RPMI7951 (cell line): ENCODE measurements at places on chromosomes 2 and 18. TPM values are rescaled to one million over a fixed set of nuclear protein-coding genes. Genes with fewer than 3 reads are reported as not detected.

DNA sequence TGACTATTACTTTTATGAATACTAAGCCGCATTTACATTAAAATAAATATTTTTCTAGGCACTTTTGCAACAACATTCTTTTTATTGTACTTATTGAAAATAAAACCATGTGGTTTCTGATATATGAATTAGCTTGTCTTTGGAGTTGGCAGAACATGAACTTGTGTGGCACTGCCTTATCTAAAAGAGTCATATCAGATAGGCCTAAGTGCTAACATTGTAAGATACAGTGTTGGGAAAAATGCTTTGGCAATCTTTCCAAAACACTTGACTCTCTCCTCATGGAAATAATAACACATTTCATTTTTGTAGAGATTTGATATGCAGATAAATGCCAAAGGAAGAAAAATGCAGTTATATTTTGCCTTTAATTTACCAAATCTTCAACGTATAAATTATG, 191.7 kb downstream of the ERBB4 start:
- no peak for DNase-seq

DNA sequence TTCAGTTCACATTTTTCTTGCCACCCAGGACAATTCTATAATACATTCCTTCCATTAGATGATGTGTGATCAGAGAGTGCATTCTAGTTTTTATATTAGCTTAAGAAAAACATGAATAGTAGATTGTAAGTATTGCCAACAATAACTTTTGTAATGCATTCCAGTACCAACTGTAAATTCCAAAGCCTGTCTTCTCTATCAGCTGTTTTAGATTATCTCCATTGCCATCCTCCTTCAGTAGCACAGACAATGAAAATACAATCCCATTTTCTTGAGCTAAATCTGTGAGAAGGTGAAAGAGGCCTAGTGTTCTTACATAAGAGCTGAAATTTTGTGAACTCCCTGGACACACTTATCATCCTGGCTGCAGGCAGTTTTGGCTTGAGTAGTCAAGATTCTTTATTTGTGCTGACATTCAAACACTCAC, 103.9 kb downstream of the CCBE1 start:
- peak; percentile 9 for DNase-seq

- no peak for DNase-seq
Observed at GRCh38 chr2:172389685-172390339, 37.6 kb upstream of the ITGA6 start.

- peak; percentile 100 for DNase-seq
Observed at GRCh38 chr2:238864207-238865014, 16.5 kb downstream of the TWIST2 start.

- DNase-seq = no peak
Observed at GRCh38 chr2:169349535-169349934, 12.8 kb downstream of the LRP2 start.

DNA sequence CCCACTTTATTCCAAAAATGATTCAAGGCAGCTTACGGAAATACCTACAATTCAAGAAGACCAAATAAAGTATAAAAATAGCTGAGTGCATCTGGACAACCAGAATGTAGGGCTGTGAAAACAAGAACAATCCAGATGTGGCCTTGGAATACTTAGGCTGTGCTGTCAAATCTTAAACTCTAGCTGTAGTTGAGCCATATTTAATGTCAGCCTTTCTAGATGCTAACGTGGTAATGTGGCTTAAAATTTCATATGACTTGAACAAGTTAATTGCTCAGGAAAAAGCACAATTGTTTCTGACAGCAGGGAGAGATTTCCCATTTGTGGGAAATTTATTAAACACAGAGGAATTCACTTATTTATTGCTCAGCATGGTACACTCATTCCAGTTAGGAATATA, 14.6 kb upstream of the NAPG start:
- DNase-seq = no peak

DNA sequence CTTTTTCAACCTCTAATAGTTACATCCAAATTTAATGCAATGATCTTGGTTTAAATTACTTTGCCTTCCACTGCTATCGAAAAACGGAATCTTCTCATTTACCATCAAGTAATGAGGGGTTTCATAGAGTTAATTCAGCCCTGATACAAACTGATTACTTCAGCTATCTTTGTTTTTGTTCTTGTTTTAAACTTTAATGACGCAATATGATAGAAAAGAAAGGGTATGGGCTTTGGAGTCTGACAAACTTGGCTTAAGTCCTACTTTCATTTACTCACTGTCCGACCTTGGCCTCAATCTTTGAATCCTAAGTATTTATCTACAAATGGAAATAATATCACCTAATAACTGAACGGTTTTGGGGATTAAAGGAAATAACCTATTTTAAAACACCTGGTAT, 16.1 kb downstream of the ADAM17 start:
- no peak for DNase-seq

DNA sequence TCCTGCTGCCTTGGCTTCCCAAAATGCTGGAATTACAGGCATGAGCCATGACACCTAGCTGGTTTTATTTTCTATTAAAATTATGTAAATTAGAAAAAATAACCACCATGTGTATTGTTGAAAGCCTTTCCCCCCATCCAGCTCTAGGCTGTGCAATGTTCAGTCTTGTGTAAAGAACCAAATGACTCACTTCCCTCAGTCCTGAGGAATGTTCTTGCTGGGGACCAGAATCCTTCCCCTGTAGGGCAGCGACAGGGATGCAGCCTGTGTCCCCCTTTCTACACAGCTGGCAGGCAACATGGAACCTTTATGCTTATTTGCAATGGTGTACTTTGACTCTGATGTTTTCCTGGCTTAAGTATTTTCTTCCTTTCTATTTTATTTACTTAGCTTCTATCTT, 29.4 kb downstream of the AOX1 start:
- peak; percentile 93 for DNase-seq

The PSMA8 gene
- total RNA-seq = not detected in 2 replicates

DNA sequence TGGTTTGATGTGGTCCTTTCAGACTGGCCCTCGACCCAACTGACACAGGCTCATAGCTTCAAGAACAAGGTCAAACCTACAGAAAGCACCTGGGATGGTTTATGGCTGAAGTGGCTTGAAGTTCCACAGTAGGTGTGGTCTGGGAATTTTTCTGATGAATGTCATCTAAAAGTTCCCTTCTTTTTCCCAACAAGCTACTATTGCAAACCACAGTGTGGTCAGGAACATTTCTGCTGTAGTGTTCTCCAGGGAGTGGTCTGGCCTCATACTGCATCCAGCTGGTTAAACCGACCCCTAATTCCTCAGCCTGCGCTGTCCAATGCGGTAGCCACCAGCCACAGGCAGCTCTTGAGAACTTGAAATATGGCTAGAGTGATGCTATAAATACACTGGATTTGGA, 92.7 kb downstream of the FAM124B start:
- DNase-seq = peak; percentile 63

The GPR75 gene
- 1.1 and 1.4 TPM in 2 replicates for total RNA-seq

DNA sequence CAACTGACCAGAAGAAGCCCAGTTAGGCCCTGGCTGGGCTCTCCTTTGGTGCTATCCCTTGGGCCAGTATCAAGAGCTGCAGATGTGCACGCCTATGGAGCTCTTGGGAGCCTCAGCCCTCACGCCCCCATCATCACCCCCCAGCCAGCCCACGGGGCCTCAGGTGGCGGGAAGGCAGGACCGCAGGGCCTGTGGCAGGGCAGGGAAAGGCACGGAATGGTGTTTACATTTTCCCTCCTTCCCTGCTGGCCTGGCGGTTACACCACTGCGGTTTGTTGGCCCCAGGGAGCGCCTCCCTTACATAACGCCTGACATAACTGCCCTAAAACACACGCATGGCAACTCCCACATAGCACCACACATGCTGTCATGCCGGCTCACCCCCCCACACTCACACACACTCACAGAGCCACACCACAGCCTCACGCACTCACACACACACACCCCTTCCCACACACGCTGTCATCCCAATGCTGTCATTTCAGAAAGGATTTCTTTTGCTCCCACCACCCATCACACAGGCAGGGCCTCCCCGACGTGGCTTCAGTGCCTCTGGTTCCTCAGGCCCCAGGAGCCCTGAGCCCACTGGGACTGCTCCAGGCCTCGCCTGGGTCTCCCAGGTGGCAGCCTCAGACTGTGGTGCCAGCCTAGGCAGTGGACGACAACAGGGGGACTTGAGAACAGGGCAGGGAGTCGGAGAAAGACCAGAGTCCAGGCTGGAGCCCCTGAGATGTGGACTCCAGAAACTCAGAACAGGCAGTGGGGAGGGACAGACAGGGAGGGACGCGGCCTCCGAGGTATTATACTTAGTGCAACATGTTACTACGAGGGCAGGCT, 15.7 kb downstream of the ZFP36L2 start:
- peak; percentile 13 for DNase-seq

DNA sequence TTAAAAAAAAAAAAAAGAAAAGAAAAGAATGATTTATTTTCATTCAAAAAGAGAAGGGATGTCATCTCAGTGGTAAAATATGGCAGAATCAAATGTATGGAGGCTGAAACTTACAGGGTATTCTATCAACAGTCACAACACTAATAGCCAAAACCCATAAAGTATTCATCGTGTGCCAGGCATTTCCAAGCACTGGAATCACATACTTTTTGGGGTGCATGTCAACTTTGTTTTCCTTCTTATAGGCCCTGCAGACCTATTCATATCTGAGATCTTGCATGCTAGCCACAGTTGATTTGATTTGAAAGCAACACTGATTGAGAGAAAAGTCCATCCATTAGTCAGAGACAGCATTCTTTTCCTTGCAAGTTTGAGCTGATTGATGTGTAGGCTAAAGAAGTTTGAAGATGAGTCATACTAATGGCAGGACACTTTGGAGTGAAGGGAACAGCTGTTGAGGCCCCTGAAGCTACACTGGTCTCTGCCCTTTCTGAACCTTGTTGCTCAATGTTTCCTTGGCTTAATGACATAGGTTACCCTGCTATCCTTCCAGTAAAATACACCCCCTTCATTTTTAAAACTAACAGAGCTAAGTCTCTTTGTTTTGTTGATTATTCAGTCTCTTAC, 22.0 kb downstream of the KATNAL2 start:
- DNase-seq = peak; percentile 94

DNA sequence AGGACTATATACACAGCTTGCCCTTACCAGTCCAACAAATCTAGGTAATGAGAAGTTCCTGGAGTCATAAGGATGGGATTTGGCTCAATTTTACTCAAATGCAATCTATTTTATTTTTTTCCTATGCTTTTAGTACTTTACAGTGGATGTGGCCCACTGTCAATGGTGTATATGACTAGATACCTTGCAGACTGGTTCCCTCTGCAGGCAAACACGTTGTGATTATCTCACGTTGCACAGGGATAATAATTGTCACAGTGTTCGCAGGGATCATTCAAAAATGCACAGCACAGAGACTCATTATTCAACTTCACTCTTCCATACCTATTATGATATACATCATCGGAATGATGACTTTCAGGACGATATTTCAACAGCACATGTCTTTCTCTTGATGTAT, 359.7 kb downstream of the MBD2 start:
- no peak for DNase-seq

- DNase-seq = no peak
Observed at GRCh38 chr2:83615511-83615910, 843.6 kb downstream of the SUCLG1 start.

- no peak for DNase-seq
Observed at GRCh38 chr2:136067459-136067858, 50.5 kb downstream of the CXCR4 start.

The GPBAR1 gene
- 0.12 TPM in 1 of 2 replicates, not detected in the other for total RNA-seq

The UGT1A5 gene
- total RNA-seq = not detected in 2 replicates

GRCh38 chr18:78247615-78248289, 731.9 kb upstream of the SALL3 start:
- DNase-seq = no peak

The VAMP8 gene
- 25.0 and 27.6 TPM in 2 replicates for total RNA-seq

DNA sequence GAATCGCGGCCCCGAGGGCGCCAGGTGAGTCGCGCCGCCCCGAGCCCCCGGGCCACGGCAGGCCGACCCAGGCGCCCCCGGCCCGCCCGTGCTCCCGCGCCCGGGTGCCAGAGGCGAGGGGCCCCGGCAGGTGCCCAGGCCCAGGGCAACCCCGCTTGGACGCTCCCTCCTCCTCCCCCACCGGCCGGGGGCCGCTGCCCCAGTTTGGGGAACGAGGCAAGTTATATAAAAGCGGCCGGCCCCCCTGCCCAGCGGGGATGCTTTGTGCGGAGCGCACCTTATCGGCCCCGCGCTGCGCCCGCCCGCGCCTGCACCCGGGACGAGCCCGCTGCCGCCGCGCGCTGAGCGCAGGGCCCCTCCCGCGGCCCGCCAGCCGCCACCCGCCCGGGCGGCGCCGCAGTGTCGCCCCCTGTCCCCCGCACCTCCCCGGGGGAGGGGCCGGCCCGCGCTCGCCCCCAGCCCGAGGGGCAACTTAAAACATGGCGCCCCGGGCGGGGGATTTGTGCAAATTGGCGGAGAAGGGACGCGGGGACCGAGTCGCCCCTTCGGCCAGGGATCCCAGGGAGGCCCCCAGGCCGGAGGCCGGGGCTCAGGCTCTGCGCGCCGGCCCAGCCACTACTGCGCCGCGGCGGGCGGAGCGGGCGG, 639 bp downstream of the EPB41L3 start:
- DNase-seq = no peak

The XDH gene
- 0.48 and 0.88 TPM in 2 replicates for total RNA-seq

- no peak for DNase-seq
Observed at GRCh38 chr2:182695776-182696175, 20.3 kb upstream of the DNAJC10 start.

GRCh38 chr2:237297421-237298150, 116.4 kb downstream of the COL6A3 start:
- DNase-seq = peak; percentile 90

The ERFE gene
- 0.10 and 1.8 TPM in 2 replicates for total RNA-seq

The ALK gene
- total RNA-seq = 0.12 and 0.29 TPM in 2 replicates

GRCh38 chr18:10454681-10455557, 484 bp downstream of the APCDD1 start:
- DNase-seq = peak; percentile 25

DNA sequence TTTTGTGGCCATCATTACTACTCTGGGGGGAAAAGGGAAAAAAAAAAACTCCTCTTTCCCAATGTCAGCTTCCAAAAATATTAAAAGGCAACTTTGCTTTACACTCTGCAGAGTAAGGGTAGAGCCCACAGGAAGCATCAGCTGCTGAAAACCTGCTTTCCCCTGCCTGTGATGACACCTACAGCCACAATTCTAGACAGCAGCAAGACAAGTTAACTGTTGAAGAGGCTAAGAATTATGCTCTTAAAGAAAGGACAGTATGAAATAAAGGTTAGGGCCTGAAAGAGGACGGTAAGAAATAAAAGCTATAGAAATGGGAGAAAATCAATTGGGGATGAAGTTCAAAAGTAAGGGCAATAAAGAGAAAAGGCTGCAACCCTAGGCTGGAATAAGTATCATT, 3.0 kb downstream of the PDE11A start:
- no peak for DNase-seq

The LAMA3 gene
- total RNA-seq = 0.49 and 2.9 TPM in 2 replicates
